ENCODE measurements at places on chromosomes 11 and 22.

DNA sequence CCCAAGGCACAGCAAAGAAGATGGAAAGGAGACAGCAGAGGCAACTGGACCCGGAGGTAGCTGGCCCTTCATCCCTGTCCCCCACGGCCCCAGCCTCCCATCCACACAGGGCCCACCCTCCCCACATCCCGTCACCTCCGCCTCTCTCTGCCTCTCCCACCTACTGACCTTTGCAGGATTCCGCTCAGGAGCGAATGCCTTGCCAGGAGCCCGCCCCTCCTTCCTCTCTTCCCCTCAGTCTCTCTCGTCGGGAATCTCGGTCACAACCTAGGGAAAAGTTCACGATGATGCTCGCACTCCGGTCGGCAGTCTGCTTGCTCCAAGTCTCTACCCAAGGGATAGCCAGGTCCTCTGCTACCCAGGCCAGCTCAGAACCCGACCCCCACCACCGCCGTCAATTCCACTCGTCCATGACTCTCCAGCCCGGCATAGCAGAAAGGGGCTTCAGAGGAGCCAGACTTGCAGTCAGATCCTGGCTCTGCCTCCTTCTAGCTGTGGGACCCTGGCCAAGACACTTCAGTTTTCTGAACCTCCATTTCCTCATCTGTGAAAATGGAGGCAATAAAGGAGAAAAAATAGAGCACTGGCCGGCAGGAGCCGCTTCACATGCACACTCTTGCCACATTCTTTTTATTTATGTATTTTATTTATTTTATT lies 10.2 kb downstream of the AHNAK start:
- no peak for DNase-seq

- DNase-seq = no peak
Observed at GRCh38 chr22:30396871-30397655, at the start of gene SEC14L2. TSS of gene SEC14L2 (plus strand) at chr22:30397018. CDS start at chr22:30397117, 99 bp downstream.

DNA sequence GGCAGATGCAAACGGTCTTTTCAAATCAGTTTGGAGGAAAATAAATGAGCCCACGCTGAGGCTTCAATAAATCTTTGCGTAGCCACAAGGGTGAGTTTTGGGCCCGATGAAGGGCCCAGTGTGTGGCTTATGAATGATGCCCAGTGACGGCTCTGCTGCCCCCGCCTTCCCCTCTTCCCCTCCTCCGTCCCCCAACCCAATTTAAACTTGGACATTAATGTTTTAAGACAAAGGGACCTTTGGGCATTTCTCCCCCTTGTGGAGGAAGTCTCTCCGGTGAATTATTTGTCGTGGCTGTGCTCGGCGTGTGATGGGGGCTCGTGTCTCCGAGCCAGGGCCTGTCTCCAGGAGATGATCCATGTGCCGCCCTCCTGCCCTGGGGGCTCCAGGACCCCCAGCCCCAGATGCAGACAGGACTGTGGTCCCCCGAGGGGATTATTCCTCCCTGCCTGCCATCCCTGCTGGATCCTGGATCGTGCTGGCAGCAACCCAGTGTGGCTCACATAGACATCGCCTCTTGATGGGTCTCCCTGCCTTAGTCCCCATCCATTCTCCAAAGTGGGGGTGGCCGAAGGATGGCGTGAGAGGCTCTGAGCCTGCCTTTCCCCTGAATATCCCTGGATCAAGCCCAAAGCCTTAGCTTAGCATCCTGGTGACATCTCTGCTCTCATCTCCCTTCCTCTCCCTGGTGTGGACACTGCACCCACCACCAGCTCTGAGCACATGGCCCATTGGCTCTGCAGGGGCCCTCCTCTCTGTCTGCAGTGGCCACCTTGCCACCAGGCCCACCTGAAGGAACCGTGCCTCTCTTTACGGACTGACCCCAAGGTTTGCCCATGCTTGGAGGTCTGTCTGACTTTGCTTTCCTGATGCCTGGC lies 56.4 kb downstream of the SMIM38 start:
- no peak for DNase-seq

GRCh38 chr22:41480397-41480735 lies 11.4 kb downstream of the ACO2 start:
- no peak for DNase-seq

- no peak for DNase-seq
Observed at GRCh38 chr22:42646569-42647525, 2.3 kb downstream of the CYB5R3 start.
